ENCODE measurements at places on chromosomes 16 and 17.

DNA sequence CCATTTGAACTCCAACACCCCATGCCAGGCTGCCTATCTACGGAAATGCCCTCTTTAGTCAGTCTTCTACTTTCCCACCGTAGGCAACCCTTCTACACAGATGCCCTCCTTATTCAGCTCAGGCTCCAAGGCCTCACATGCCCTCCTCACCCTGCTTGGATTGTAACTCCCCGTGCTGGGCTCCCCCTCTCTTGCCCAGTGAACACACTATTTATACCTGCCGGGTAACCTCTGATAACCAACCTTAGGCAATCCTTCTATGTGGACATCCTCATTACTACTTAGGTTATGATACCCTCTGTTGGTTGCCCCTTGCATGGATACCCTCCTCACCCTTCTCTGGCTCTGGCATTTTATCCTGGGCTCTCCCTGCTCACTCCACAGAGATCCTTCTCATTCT, 50.3 kb downstream of the NFAT5 start:
- no peak for DNase-seq

- DNase-seq, result no peak
These were observed 47.8 kb downstream of the ERN1 start for GRCh38 chr17:64081802-64082799.

- DNase-seq, result no peak
These were observed 186.5 kb downstream of the LGALS9B start for GRCh38 chr17:20280851-20281250.

- no peak for DNase-seq
These were observed 1.8 kb upstream of the CD300C start for GRCh38 chr17:74547736-74548135.

DNA sequence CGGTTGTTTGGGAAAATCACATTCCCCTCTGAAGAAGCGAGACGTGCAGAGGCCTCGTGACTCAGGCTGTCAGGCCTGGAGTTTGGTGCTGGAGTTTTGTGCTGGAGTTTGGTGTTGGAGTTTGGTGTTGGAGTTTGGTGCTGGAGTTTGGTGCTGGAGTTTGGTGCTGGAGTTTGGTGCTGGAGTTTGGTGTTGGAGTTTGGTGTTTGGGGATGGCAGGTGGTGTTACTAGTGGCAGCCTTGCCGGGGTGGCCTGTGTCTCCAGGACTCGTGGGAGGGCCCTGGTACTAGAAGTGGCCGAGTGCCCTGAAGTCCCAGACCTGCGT, 12.6 kb downstream of the TBC1D24 start:
- DNase-seq, result no peak

- DNase-seq, result no peak
These were observed 115.1 kb downstream of the ABCA8 start for GRCh38 chr17:68840073-68840472.

GRCh38 chr17:59038734-59039133, 67.9 kb downstream of the TRIM37 start:
- no peak for DNase-seq

DNA sequence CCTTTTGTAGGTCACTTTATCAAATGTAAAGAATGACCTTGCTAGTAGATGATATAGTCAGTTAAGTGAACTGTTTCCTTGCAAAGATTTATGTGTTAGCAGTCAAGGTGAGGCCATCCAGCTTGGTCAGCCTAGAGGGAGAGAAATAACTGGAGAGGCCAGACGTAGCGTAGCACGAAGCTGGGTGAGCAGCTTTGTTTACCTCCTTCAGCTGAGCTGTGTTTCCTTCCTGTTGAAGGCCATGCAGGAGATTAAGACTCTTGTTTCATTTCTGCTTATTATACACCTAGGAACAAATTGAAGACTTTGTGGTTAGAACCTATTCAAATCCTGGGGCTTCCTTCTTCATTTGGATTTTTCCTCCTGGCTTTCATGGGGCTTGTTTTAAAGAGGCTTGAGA, 267.1 kb downstream of the PHKB start:
- no peak for DNase-seq

DNA sequence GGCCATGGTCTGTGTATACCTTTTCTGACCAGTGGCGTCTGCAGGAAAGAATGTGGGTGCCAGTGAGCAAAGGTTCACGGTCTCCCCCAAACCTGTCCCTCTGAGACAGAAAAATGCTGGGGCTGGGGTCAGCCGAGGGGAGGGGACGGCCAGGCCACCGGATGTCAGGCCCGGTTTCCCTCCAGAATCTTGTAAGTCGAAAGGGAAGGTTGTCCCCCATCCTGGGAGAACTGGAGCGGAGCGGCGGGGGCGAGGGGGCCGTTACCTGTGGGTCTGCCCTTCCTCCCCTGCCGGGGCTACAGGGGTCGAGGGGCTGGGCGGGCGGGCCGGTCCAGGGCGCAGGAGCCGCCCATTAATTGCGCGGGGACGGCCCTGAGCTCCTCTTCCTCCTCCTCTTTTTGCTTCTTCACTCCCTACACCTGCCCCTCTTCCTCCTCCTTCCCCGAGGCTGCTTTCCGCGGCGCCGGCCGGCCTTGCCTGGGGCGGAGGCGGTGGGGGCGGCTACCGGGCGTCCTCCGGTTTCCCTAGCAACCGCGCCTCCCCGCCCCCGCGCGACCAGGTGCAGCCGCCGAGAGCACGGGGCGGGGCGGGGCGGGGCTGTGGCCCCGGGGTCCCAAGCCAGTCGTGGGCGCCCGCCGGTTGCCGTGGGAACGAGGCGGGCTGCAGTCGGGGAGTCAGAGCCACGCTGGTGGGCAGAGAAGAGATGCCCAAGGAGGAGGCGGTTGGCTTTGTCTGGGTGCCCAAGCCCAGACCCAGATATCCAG, at the start of gene MARCHF10:
MARCHF10 (minus strand) TSS at position 503 of the 764 bp plus-strand sequence. CDS start 6,579 bp downstream, outside the sequence.
- peak; percentile 28 for DNase-seq

Data from stimulated activated CD4-positive, alpha-beta T cell treated with anti-CD3 and anti-CD28 coated beads, Interleukin-1b, Interleukin-23, amount 100 ng/mL, for 24 hours (primary cell).